COR-L47 (cell line): ENCODE measurements at places on chromosomes 16 and 17.

- no peak for DNase-seq
Observed at GRCh38 chr17:44908761-44909326, 6.5 kb downstream of the GFAP start.

DNA sequence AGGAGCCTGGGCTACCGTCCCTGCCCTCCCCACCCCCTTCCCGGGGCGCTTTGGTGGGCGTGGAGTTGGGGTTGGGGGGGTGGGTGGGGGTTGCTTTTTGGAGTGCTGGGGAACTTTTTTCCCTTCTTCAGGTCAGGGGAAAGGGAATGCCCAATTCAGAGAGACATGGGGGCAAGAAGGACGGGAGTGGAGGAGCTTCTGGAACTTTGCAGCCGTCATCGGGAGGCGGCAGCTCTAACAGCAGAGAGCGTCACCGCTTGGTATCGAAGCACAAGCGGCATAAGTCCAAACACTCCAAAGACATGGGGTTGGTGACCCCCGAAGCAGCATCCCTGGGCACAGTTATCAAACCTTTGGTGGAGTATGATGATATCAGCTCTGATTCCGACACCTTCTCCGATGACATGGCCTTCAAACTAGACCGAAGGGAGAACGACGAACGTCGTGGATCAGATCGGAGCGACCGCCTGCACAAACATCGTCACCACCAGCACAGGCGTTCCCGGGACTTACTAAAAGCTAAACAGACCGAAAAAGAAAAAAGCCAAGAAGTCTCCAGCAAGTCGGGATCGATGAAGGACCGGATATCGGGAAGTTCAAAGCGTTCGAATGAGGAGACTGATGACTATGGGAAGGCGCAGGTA is 762 bp downstream of the CDK12 start:
- no peak for DNase-seq

GRCh38 chr17:63295288-63295687 is 150.8 kb downstream of the CYB561 start:
- no peak for DNase-seq

DNA sequence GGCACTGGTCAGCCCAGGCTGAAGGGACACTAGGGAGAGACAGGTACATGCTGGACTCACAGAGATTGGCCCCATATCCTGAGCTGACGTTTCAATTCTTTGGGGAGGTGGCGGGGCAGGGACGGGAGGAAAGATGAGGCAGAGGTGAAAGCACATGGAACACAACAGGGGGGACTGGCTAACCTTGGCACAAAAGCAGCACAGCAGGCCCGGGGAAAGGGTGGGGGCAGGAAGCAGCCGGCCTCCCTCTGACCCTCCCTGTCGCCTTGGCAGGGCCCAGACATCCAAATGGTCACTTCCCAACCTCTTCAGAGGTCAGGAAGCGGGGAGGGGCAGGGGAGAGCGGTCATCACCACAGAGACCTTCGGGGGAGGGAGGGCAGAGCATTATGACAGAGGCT is 6.6 kb downstream of the VAT1 start:
- no peak for DNase-seq

DNA sequence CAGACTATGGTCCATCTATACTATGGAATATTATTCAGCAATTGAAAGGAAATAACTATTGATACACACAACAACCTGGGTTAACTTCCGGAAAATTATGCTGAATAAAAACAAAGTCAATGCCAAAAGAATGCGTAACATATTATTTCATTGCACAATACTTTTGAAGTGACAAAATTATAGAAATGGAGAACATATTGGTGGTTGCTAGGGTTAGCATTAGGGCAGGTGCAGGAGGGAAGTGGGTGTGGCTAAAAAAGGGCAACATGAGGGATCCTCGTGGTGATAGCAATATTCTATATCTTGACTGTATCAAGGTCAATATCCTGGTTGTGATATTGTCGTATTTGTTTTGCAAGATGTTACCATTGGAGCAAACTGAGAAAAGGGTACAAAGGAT is 34.9 kb downstream of the PIK3R5 start:
- no peak for DNase-seq

DNA sequence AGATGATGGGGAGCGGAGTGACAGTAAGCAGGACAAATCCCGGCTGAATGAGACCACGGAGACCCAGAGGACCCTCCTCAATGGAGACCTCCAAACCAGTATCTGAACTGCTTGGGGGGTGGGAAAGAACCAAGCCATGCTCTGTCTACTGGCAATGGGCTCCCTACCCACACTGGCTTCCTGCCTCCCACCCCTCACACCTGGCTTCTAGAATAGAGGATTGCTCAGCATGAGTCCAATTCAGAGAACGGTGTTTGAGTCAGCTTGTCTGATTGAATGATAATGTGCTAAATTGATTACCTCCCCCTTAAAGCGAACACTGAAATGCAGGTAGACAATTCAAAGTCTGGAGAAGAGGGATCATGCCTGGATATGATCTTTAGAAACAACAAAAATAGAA is 5.5 kb downstream of the SSTR2 start:
- DNase-seq: no peak

- no peak for DNase-seq
Observed at GRCh38 chr16:5020551-5020950, 13.2 kb downstream of the NAGPA start.

- DNase-seq: no peak
Observed at GRCh38 chr16:84315422-84315821, 20.7 kb downstream of the WFDC1 start.

GRCh38 chr17:11639736-11640462 is 41.6 kb downstream of the DNAH9 start:
- DNase-seq: no peak

DNA sequence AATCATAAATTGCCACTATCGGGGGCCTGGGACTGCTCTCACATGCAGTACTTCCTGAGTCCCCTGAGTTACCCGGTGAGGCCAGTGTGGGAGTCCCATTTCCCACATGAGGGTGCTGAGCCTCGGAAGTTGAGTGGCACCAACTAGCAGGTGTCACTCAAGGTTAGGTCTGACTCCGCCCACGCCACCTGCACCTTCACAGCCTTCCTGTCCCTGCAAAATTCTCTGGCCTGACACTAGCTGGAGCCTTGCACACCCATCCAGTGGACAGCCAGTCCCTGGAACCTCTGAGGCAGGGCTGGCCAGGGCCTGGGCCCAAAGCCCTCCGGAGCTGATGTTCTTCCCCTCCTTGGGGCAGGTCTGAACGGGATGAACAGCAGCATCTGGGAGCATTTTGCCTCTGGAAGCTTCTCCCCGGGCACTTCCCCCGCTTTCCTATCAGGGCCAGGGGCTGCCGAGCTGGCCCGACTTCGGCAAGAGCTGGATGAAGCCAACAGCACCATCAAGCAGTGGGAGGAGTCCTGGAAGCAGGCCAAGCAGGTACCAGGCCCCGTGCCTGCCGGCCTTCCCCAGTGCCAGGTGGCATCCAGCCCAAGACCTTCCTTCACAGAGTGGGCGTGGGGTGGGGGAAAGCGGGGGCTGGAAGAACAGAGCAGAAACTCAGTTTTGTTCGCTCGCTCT is 21.9 kb downstream of the UNC13D start:
- peak; percentile 68 for DNase-seq

DNA sequence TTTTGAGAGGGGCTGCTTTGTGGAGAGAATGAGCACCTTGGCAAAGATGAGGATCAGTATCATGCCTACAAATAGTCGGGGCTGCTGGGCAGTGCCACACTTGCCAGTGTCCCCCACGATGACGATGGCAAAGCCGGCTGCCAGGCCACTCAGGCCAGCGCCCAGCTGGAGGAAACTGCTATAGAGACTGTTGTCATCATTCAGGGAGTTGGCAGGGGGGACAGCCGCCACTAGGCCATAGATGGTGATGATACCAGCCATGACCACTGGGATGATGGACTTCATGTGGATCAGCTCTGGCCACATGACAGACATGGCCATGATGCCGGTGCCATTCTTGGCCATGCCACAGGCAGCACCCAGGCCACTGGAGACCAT is 23.8 kb downstream of the MINK1 start:
- DNase-seq: no peak

DNA sequence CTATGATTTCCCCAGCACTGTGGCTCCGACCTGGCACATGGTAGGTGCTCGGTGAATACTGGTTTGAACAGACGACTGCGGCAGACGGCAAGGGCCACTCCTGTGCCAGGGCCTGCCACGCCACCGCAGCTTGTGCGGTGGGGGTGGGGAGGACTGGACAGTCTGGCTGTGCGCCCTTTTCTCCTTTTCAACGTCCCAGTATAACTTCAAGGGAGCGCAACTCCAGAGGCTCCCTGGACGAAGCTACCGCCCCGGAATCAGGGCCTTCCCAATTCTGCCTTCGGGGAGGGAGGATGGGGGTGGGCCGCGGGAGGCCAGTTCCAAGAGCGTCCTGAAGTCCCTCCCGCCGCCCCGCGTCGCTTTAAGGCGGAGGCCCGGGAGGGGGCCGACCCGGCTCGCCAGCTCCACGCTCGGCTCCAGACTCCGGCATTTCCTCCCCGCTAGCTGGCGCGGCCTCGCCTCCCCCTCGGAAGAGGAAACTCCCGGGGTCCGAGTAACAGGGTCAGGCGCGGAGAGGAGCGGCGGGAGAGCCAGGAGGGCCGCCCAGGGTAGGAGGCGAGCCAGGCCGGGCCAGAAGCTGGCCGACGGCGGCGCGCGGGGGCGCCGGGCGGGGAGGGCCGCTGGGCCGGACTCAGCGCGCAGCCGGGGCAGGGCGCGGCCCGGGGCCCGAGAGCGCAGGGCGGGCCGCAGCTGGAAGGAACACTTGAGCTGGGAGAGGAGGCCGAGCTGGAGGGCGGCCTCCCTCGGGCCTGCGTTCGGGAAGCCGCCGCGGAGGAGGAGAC is at the start of gene ITPRIPL2:
Gene ITPRIPL2 (plus strand): TSS at position 388 of the 782 bp plus-strand sequence. CDS start 498 bp downstream, outside the sequence.
- DNase-seq: no peak

DNA sequence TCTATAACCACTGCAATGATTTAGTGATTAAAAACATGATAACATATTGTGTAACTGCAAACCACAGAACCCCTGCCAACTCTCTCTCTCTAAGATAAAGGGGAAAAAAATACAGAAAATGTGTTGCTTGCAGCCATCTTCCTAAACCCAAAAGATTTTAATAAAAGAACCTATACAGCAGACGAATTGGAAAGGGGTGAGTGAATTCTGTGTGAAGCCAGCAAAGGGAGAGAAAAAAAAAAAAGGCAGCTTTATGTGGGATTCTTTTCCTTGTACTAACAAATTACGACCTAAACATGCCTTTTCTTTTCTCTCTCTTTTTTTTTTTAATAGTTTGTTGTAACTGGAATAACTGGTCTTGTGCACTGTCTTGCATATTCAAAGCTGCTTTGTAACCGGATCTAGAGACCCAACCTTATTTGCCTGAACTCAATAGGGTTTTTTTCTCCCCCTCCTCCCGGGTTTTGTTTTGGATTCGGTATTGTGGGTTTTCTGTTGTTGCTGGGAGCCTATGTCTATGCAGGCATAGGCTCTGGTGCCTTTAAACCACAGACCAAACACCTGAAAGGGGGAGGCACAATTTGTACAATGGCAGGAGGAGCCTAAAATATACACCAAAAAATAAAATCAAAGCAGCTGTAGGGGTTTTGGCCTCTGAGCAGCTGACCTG is 7.0 kb upstream of the ZFHX3 start:
- no peak for DNase-seq

- DNase-seq: no peak
Observed at GRCh38 chr17:7848131-7848579, 6.7 kb upstream of the TMEM88 start.

GRCh38 chr16:14955546-14956231 is 18.4 kb downstream of the NPIPA1 start:
- no peak for DNase-seq

DNA sequence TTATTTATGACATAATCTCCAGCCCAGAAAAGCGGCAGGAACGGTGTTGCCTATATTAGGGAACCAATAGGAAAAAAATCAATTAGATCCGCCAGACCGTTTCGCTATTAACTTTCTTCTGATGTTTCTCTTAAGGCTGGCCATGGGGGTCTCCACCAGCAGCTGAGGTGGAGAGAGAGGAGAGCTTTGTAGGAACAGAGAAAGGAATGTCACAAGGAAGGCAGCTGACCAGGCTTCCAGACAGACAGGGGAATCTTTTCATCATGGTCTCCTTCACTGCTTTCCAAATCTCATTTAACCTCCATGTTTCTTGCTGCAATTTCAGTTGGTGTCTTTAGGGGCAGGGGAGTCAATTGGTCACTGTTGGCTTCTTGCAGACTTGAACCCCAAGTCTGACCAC is 8.9 kb upstream of the SEZ6 start:
- DNase-seq: no peak

- peak; percentile 52 for DNase-seq
Observed at GRCh38 chr17:76597156-76598003, 11.7 kb upstream of the ST6GALNAC2 start.

GRCh38 chr16:48386559-48387312 is 1.5 kb upstream of the SIAH1 start:
- no peak for DNase-seq

- no peak for DNase-seq
Observed at GRCh38 chr16:57268804-57269800, 15.4 kb downstream of the PLLP start.

DNA sequence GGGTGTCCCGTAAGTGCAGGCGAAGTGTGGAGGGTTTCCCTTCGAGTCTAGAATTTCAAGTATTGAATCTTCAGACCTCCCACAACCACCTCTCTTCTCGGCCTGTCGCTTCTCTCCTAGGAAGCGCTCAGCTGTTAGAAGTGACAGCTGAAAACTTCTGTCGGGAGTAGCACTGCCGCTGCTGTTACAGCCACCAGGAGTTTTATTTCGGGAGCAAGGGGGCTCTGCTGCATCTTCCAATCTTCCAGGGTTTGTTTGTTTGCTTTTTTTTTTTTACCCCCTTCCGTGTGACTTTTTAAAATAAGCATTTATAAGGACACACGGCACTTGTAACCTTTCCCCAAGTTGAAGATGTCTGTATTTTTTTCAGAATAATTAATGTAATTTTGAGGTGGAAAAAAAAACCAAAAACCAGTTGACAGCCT is 767 bp downstream of the RPS6KB1 start:
- DNase-seq: no peak

- DNase-seq: no peak
Observed at GRCh38 chr16:85757341-85757822, 6.5 kb upstream of the C16orf74 start.

DNA sequence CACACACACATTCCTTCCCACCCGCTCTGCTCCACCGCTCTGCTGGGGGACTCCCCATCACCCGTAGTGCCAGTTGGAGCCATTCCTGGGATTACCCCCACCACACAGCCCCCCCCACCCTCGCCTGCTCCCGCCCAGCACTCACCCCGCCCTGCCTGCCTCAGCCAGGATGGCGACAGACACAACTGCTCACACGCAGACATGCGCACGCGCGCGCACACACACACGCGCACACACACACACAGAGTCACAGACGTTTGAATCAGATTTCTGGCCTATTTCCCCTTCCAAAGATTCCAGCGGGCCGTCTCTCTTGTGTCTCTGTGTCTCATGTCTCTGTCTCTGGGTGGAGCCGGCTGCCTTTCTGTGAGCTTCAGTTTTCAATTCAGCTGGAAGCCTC is 4.4 kb downstream of the CACNA1G start:
- no peak for DNase-seq

- no peak for DNase-seq
Observed at GRCh38 chr17:67258821-67259468, 13.9 kb upstream of the HELZ start.

DNA sequence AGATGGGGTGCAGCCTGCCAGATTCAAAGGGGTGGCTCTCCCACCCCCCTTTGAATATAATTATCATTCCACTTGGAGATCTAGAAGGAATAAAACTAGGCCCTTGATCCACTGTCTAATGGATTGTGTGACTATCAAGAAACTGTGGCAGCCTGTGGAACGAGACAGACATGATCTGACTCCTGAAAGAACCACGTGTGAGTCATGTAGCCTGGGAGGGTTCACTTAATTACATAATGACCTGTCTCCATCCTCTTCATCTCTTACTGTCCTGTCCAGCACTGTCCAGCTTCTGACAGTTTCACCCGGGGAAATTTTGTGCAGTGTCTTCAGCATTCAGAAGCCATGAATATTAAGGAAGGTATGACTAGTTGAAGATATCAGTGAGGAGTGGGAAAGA is 43.3 kb upstream of the CDH13 start:
- no peak for DNase-seq
